NCI-H226 (cell line): ENCODE measurements at places on chromosomes 13 and 19.

- DNase-seq = no peak
Observed at GRCh38 chr19:35040826-35041547, 534 bp upstream of the HPN start.

DNA sequence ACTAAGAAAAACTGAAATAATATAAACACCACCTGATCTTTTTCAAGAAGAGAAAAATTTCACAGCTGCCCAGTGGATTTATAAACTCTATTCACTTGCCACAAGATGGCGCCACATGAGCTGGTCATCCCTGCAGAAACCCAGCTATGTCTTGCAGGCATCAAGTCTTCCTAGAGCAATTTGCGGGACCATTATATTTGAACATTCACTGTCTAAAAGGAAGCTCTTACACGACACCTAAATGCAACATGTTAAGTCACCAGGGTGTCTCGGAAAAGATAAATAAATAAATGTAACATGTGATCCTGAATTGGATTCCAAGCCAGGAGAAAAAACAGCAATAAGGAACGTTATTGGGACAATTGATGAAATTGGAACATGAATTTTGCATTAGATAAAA lies 20.3 kb upstream of the AKT2 start:
- DNase-seq = peak; percentile 61

- DNase-seq = no peak
Observed at GRCh38 chr19:41849067-41849466, 4.2 kb downstream of the DMRTC2 start.

DNA sequence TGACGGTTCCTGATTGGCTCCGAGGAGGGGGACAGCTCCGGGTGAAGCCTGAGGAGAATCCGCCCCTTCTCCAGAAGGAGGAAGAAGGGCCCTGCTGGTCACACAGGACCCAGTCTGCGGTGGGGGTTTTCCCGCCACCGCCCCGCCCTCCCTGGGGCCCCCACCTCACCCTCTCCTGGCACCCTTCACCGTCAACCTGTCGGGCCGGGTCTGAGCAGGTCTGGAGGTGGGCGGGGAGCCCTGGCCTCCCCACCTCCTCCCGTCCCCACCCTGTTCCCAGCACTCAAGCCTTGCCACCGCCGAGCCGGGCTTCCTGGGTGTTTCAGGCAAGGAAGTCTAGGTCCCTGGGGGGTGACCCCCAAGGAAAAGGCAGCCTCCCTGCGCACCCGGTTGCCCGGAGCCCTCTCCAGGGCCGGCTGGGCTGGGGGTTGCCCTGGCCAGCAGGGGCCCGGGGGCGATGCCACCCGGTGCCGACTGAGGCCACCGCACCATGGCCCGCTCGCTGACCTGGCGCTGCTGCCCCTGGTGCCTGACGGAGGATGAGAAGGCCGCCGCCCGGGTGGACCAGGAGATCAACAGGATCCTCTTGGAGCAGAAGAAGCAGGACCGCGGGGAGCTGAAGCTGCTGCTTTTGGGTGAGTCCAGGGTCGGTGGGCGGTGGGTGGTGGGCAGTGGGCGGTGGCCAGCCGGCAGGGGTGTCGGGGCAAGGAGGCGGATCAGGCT lies at the start of gene GNA15:
Gene GNA15, plus strand, starts transcription at position 73 of the 723 bp plus-strand sequence. Its CDS starts 418 bp downstream, at position 491.
- no peak for DNase-seq
